ENCODE measurements at places on chromosomes 4 and X.

- DNase-seq: no peak
Observed at GRCh38 chr4:21716531-21716930, 232.0 kb downstream of the KCNIP4 start.

- DNase-seq: peak; percentile 30
Observed at GRCh38 chr4:98793658-98794057, 135.2 kb upstream of the TSPAN5 start.

- DNase-seq: no peak
Observed at GRCh38 chr4:23171976-23172375, 479.2 kb downstream of the GBA3 start.

DNA sequence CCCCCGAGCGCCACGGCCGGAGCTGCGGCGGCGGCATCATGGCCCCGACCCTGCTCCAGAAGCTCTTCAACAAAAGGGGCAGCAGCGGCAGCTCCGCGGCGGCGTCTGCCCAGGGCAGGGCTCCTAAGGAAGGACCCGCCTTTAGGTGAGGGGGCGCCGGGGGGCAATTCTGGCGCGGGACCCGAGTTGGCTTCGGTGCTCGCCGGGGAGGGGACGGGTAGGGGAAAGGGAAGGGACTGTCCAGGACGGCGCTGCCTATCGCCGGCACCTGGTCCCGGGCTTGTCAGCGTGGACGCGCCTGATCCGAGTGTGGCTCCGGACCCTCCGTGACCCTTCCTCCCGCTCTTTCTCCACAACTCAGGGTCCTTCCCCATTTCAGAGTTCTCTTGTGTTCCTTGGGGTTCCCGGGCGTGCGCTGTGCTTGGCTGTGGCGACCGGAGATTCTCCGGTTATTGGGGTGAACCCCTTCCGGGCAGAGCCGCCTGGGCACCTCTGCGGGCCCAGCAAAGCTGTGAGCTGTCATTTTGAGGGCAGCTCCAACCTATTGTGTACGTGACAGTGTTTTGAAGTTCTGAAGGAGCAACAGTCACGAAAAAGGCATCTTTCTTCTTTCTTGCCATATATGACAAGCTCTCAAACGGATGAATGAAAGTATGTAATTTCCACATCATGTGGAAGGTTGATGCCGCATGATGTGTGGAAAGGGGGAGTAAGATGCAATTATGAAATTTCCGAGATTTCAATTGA, 522 bp downstream of the FNIP2 start:
- no peak for DNase-seq

- no peak for DNase-seq
Observed at GRCh38 chrX:39149761-39150160, 348.5 kb downstream of the MID1IP1 start.

- DNase-seq: no peak
Observed at GRCh38 chrX:68912113-68912512, 83.3 kb downstream of the EFNB1 start.

All from NCI-H1105 (cell line).